H54 (cell line): ENCODE measurements at places on chromosomes 6 and 20.
A peak's percentile ranks its signal among the peaks of the same experiment; 100 is the strongest.

DNA sequence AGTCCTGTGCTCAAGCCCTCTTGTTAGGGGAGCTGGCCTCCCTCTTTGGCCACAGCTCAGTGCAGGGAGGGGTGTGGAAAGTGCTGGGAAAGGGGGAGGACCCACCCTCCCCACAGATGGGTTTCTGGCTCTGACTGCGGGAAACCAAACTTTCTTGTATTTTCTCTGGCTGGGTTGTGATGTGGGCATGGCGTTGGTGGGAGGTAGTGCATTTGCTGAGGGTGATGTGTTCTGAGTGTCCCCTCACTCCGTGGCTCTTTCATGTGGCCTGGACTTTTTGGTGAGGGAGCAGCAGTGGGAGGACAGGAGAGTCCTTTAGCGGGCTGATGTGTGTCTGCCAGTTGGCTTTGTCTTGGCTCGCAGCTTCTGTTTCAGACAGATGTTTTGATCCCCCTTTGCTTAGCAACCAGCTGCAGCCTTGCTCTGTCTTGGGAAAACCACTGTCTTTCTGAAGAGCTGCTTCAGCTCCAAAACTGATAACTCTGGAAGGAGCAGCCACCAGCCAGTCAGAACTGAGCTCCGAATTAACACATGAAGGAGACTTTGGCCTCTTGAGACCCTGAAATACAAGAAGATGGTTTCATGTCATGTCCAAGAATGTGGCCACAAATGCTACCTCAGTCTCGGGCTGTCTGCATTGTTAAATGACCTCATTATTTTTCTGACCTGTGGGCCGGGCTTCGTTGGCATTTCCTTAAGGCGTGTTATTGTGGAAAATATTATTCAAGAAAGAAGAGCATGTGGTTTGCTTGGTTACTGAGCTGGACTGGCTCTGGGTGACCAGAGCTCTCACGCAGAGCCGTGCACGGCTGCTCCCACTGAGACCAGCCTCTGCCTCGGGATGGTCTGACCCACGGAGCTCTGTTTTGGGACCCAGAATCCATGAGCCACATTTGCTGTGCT lies 21.5 kb downstream of the SYNJ2 start:
- no peak for DNase-seq

DNA sequence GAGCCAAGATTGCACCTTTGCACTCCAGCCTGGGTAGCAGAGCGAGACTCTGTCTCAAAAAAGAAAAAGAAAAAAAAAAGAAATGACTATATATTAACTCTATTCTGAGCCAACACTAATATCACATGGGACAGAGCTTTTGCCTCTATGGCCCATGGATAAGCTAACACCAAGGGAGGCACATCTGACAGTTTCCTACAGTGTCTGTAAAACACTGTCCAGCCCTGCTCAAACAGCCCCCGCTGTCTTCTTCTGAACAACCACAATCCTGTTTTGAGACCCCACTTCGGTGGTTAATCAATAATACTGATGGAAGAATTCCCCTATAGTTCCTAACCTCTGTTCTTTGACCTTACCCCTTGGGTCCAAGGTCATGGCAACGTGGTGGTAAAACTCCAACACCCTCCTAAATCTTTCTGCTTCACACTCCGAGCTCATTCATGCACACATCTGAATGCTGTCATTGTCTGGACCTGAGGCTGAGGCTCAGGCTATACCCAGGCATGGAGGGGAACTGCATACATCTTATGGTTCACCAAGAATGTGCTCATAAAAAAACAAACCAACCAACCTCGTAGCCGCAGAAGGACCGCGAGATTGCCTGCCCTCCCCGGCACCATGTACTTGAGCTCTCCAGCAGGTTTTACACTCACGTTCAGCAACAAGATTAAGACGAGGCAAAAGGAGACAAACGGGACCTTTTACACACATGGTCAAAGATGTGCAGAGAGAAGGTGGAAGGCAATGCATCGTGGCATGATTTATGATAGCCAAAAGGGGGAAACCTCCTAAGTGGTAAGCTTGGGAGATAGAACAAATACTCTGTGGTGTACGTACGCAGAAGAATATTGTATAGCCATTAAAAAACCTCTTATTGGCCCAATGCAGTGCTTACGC lies 105.4 kb upstream of the NFATC2 start:
- no peak for DNase-seq

DNA sequence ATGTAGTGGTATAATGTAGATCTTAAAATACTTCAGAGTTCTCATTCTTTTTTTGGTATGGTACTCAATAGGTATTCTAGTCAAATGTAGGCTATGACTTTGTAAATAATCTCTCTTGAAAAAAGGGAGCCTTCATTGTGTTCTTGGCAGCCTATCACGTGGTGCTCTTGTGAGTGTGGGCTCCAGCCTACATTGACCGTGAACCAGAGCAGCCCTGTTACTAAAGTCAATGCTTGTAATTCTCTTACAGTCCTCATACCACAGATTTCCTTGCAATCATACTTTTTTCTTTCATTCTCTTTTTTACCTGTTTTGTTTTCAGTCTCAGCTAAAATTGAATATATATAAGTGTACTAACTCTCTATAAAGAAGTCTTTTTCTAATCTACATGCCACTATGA lies 31.1 kb downstream of the ARID1B start:
- DNase-seq = no peak

DNA sequence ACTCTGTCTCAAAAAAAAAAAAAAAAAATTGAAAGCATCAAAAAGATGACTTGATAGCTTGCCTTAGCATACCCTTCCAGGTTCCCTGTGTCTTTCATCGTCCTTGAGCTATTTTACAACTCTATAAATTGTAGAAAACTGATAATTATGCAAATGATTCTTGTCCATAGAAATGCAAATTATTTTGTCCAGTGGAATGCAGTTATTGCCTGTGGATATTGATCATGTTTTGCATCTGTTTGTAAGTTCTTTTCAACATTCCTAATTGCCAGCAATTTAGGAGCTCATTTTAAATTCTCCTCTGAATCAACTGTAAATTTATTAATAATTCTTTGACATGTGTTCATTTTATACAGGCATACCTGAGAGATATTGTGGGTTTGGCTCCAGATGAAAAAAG lies 7.1 kb upstream of the ATP9A start:
- no peak for DNase-seq

- DNase-seq = no peak
Measured at GRCh38 chr6:53795702-53796450, 1.1 kb downstream of the LRRC1 start.

- DNase-seq = no peak
Measured at GRCh38 chr6:134435814-134436280, 117.9 kb upstream of the SGK1 start.

- peak; percentile 15 for DNase-seq
Measured at GRCh38 chr6:143673669-143674068, 4.1 kb upstream of the PHACTR2 start.

GRCh38 chr6:17225767-17226630 lies 55.2 kb upstream of the RBM24 start:
- DNase-seq = no peak

DNA sequence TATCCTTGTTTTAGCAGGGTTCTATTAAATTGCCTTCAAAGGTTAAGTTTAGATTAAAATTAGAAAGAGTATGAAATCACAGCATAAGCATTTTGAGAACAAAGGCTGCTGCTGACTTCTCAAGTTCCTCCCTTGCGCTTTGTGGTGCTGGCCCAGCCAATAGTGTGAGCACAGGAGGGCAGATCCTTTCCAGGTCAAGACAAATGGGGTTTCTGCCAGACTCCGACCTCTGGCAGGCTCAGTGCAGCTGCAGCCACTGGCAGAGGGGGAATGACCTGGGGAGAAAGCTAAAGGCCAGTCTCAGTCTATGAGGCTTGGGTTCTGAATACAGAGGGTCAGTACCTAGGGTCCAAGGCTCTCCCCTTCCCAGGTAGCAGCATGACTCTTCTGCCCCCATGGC lies 27.0 kb downstream of the CLIC5 start:
- DNase-seq = no peak

DNA sequence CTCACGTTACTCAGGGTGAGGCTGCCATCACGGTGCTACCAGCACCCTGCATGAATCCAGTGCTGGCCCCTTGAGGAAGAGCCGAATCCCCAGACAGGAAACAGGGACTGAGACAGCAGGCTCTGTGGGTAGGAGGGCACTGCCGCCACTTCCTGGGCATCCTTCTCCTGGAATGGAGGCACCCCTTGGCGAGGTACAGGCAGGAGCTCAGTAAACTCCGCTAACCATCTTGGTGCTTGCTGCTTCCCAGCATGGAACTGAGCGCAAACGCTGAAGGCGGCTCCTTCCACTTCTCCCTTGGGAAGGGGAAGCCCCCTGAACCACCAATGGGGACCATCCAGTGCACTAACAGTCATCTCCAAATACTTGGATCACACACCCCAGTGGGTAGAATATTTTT lies 13.5 kb upstream of the CCDC167 start:
- no peak for DNase-seq
